Pons (tissue), 1 donor: ENCODE measurements at places on chromosomes 6 and 20.
A peak's percentile ranks its signal among the peaks of the same experiment; 100 is the strongest.

- no peak for DNase-seq
Observed at GRCh38 chr6:44456070-44456965, 68.8 kb downstream of the CDC5L start.

- no peak for DNase-seq
Observed at GRCh38 chr20:51763965-51764602, 4.1 kb downstream of the ATP9A start.

- no peak for DNase-seq
Observed at GRCh38 chr20:53698371-53698978, 104.8 kb upstream of the ZNF217 start.

DNA sequence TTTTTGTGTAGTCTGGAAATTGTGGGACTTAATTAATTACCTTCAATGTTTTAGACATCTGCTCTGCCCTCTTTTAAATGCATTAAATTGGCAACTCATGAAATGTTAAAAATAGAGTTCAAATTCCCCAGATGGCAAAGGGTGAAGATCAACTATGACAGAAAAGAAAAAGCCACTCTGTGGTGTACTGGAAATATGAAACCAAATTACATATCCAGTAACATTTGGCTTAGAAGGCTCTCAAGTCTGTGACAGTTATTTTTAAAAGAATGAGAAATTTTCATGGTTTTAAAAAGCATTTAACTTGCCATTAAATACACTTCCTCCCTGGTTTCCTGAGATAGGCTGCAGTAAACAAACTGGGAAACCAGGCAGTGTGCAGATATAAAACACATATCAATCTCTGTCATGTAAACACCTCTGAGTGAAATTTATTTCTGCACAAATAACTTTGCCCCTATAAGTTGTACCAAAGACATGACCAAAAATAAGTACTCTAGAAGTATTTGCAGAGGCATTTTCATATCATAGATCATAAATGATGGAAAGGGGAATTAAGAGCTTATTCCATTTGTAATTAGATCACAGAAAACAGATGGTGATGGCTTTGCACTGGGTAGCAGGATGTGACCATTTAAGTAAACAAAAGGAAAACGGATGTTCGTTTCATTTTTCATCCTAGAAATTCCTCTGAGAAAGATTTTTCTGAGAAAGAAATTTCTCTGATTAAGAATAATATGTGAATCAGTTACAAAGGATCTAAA lies 360.1 kb downstream of the SAMD5 start:
- no peak for DNase-seq

- no peak for DNase-seq
Observed at GRCh38 chr20:13494019-13494418, 144.7 kb downstream of the TASP1 start.

- peak; percentile 40 for DNase-seq
Observed at GRCh38 chr6:56821005-56821432, 133.9 kb upstream of the BEND6 start.

GRCh38 chr6:104423691-104424090 lies 436.0 kb downstream of the HACE1 start:
- DNase-seq: no peak

DNA sequence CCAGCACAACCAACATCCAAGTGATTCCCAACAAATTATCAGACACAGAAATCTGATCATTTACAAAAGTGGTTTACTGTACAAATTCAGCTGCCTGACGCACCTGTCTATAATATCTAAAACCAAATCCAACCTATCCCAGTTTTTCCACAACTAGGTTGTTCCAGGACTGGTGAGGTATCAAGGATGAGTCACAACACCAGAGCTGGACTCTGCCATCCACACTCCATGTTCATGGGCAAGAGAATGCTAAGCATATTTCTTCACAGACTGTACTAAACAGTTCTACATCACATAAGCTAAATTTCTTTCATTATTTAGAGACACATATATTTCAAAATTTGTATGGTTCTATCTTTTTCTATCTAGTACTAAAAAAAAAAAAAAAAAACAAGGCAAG lies 141.6 kb downstream of the BTBD9 start:
- no peak for DNase-seq

DNA sequence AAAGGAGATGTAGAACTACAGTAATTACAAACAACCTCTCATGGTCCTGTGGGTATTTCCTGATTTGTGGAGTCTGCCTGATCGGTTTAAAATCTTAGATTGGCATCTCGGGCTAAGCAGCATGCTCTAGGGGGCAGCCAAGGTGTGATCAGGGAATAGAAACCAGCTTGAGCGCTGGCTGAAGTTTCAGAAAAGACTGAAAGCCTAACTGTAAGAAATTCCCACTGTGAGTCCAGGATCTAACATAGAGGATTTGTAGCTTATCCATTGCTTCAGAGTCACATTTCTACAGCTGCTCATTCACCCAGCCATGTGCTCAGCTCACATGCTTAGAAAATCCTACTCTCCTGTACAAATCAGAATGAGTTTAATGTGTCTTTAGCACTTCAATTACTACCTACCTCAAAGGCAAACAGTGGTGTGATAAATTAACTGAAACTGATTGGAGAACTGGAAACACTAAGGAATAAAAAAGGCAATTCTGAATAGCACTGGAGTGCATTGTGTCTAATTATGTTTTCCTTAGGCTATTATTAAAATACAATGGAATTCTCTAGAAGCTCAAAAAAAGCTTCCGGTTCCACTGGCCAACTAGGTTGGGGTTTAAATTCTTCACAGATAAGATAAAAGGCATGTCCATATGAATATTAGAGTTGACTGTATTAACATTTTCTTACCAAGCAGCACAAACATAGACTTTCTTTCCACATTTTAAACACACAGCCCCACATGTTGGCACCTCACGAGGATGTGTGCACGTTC lies 73.8 kb upstream of the MPC1 start:
- peak; percentile 46 for DNase-seq

DNA sequence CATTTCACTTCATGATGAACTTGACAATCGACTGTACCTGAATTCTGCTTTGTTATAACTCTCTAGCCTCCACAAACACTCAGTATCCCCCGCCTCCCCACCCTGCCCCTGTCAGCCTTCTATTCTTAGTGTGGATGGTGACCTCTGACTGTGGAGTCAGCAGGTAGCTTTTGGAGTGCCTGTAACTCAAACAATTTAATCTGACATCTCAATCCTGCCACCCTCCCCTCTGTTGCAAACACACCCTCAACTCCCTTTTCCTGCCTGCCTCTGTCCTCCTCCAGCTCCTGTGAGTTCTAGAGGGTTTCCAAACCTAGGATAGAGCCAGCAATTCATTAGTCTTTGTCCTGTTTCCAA lies 20.3 kb downstream of the DAAM2 start:
- DNase-seq: no peak

DNA sequence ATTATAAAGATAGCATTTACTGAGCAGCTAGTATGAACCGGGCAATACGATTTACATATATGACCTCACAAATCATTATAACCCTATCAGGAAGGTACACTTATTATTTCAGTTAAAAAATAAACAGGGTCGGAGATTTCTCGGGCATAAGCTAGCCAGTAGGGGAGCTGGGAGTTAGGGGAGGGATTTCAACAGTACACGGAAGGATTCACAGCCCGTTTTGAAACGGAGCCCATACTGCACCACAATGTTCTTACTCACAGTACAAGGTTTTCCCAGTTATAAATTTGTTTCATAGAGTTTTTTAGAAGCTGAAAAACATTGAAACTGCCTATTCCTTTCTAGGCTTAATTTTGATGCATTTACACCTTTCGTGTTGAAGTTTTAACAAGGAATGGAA lies 607.1 kb downstream of the HDGFL1 start:
- DNase-seq: no peak

GRCh38 chr20:14896569-14896968 lies 559.2 kb upstream of the FLRT3 start:
- DNase-seq: no peak

DNA sequence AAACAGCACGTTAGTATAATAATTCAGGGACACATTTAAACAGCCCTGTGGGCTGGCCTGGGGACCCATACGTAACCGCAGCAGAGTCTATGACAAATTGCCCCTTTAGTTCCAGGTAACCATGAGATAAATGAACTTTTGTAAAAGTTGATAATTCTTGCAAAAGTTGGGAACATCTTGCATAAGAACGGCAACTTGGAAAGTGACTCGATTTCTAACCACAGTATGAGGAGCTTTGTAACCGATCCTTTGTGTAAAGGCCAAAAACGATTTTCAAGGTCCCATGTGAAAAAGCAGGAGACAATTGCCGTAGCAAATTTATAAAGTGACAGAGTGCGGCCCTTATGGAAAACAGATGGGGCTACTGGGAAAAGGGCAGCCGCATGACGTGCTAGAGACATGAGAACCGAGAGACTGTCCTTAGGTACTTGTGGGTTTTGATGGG lies 81.6 kb downstream of the PSMG4 start:
- DNase-seq: no peak

- DNase-seq: peak; percentile 13
Observed at GRCh38 chr6:57190140-57190539, 18.0 kb downstream of the BAG2 start.

DNA sequence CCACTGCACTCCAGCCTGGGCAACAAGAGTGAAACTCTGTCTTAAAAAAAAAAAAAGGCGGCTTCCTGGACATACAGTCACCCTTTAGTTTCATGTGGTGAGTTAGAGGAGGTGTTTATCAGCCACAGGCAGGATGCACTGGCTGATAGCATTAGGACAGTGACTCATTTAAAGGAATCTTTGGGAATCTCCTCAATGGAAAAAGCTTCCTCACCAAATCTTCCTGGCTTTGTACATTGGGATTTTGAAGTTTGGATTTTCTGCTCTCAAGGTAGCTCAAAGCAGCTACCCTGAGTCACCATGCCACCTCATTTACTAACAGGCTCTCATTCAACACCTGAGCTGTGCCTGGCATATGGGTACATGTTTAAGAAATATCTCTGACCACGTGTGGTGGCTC lies 20.2 kb downstream of the PRPH2 start:
- DNase-seq: no peak

DNA sequence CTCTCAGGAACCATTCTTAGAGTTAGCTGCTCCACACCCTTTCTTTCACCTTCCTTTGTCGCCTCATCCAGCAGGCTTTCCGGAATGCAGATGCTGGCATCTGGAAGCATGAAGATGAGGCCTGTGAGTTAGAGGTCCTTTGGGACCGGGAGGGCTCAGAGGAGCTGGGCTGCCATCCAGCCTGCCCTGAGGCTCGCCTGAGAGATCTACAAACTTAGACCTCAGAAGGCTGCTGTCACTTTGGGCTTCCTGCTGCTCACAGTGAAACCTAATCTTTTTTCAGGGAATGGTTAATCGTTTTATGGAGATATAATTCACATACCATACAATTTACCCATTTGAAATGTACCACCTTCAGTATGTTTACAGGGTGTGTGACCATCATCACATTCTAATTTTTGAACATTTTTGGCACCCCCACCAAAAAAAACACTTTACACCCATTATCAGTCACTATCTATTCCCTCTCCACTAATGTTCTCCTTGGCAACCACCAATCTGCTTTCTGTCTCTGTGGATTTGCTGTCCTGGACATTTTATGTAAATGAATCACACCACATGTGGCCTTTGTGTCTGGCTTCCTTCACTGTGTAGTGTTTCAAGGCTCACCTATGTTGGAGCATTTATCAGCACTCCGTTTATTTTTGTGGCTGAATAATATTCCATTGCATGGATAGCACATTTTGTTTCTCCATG lies 20.0 kb upstream of the MPC1 start:
- DNase-seq: no peak

GRCh38 chr20:14997791-14998190 lies 660.4 kb upstream of the FLRT3 start:
- no peak for DNase-seq

DNA sequence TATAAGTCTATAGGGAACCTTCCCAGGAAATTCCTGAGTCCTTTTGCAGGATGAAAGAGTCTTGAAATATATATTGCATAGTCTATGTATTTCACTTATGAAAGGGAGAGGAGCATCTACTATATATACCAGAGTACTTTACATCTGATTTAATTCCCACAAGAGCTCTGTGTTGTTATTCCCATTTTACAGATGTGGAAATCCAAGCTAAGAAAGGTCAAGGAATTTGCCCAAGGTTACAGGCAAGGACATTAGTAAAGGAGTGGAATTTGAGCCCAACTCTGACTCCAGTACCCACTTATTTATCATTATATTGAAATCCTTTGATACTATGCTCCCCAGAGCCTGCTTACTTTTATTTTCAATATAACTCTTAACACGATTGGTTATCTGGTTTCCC lies 2.6 kb downstream of the SESN1 start:
- no peak for DNase-seq

GRCh38 chr6:105495515-105495914 lies 92.6 kb upstream of the PREP start:
- DNase-seq: no peak

- no peak for DNase-seq
Observed at GRCh38 chr6:130895516-130895915, 68.3 kb downstream of the SMLR1 start.

GRCh38 chr6:22036275-22036674 lies 260.6 kb downstream of the PRL start:
- DNase-seq: no peak

DNA sequence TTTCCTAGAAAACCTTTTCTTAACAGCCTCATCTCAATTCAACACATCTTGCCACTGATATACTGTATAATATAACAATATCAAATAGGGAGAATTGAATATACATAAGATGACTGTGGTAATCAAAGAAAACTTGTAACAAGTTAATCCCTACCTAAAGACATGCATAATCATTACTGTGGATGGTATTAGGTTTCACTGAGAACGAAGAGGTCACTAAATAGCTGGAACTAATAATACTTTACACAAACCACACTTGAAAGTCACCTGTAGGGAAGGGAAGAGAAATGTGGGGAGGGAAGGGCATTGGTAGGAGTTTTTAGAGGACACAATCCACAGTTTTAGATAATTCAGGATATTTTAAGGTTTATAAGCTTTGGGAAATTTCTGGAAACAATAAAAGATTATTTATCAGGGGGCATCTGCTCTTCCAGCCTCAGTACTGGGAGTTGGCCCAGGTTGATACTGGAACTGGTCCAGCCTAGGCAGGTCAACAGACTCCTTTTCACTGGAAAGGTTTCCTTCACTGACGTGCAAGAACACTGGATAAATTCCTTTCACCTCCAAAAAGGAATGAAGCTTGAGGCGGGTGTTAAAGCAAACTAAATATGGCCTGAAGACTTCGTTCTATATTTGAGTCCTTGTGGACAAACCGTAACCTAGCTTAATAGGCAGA lies 44.0 kb downstream of the MAP7 start:
- no peak for DNase-seq

DNA sequence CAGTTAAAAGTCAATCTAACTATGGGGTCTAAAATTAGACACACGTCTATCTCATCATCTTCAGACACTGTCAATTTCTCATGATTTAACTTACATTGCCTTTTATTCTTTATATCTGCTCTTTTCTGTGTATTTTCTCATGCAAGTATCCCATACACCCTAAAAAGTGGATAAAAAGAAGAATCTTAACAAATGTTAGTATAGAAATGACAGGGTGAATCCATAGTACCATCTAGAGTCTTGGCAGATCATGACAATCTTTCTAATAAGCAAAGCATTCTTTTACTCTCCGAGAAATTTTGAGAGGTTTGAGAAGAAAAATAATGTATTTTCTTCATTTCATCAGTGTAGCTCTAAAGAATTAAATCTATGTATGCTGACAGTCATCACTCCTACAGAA lies 382.7 kb downstream of the C6orf118 start:
- DNase-seq: peak; percentile 64
